ENCODE measurements at places on chromosomes 3 and 15.

DNA sequence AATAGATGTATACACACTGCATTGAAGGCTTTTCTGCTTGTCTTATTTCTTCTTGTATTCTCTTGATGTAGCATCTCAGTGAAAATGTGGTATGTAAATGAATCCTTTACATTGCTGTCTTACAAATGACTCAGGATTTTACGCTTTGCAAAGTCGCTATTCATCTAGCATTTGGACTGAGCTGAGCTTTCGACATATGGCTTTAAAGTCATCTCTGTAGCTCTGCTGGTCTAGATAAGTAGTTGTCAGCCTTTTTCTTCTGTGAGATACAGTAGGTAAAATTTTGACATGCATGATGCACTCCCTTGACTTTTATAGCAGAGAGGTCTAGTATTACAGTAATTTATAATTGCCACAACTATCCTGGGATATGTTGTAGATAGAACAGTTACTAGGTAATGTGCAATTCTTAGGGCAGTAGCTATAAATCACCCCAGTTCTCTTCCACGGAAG lies 16.8 kb downstream of the MEF2A start:
- DNase-seq = no peak

DNA sequence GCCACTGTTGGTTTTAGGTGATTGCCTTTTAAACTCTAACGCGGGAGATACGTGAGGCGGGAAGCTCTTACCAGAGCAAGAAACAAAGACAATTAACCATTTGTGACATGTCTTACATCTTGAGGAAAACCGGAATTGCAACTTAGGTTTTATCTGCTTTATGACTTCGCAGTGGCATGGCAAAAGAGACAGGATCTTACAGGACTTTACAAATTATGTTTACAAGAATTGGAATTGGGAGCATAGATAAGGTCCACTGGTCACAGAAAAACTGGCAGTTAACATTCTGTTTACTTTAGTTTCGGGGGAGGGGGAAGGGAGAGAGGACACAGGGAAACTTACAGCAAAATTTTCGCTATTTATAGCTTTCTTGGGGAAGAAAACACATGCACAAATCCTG lies 1119.6 kb downstream of the ZPLD1 start:
- no peak for DNase-seq

DNA sequence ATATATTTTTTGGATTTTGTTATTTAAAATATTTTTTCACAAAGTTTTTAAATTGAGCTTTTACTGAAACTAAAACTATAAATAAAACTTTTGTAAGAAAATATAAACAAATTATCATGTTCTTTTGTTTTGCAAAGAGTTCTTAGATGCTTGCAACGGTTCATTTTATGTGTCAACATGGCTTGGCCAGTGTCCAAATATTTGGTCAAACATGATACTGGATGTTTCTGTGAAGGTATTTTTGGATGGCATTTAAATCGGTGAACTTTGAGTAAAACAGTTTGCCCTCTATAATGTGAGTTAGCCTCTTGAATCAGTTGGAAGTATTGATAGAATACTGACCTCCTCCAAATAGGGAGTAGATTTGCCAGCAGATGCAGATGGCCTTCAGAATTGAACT lies 612.6 kb upstream of the NECTIN3 start:
- no peak for DNase-seq

DNA sequence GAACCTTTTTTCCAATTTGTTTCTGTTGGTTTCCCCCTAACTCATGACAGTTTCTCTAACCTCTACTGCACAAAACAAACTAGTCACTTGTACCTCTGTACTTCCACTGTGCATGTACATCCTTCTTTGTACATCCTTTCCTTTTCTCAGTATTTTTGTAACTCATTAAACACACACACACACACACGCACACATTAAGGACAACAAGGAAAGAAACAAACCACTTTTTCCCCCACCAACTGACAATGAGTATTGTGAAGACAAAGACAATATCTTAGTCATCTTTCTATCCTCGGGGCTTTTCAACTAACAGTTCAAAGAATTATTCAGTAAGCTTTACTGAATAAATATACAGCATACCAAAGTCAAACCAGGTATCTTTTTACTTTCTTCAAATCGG lies 170.5 kb downstream of the VPS13C start:
- no peak for DNase-seq

- no peak for DNase-seq
Measured at GRCh38 chr3:41190509-41191284, 8.6 kb upstream of the CTNNB1 start.

GRCh38 chr3:23889950-23890349 lies 26.8 kb downstream of the NKIRAS1 start:
- DNase-seq = no peak

- no peak for DNase-seq
Measured at GRCh38 chr15:49415638-49416037, 7.4 kb upstream of the FGF7 start.

DNA sequence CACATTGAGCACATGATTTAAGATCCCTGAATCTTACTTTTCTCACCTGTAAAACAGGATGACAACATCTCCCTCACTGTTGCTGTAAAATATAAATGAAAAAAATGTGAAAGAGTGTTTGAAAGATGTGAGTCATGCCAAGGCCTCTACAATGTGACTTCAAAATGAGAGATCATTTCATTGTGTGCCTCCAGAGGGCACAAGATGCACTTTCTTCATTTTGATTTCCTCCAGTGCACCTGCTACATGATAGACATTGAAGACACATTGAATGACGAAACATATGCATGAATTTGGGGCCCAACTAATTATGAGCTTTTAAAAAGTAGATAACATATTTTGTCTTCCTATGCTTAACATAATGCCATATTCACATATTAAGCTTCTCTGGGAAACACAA lies 170.3 kb downstream of the MOBP start:
- DNase-seq = no peak

DNA sequence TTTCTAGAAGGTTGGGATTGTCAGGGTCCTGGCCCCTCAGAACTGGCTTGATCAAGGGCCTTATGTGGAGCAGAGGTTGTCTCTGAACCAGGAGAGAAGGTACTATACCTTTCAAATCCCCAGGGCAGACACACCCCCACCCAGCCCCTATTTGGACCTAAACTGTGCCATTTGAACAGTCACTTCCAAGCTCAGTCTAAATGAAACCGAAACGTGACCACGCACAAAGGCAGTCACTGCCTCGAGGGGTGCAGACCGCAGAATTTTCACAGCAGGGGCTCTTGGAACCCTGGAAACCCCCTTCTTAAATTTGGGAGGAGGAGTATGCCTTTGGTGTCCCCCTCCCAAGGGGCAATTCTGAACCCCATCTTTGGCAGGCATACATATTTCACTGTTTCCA lies 53.7 kb downstream of the GRIP2 start:
- DNase-seq = no peak

DNA sequence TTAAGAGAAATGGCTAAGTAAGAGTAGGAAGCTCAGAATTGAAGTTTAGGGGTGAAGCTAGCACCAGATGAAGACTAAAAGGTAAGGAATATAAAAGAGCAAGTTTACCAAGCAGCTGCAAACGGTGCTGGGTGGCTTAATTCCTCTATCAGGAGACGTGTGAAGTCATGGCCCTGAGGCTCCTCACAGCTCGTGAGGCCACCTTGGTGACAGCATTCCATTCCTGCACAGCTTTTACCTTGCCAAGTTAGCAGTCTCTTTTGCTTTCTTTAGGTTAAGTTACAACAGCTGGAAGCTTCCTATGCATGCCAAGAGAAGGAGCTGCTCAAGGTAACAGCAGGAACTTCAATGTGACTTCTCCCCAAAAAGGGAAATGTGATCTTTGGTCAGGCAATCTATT lies 6.4 kb downstream of the TMCO5A start:
- DNase-seq = no peak

- DNase-seq = no peak
Measured at GRCh38 chr15:85986741-85987140, 92.9 kb upstream of the AGBL1 start.

DNA sequence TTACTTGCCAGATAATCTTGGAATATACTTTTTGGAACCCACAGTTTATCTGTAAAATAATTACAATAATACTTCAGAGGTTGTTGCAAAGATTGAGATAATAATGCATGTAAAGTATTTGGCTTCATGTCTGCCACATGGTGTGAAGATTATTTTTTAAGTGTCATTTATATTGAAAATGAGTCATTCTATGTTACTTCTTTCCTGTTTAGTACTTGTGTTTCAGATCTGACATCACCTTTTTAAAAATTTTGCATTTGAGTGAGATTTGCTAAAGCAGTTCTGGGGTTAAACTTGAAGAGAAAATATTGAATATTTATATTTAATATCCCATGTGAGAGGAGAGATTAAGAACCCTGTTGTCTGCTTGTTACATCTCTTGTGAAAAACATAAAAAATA lies 31.2 kb downstream of the IQGAP1 start:
- DNase-seq = no peak

- no peak for DNase-seq
Measured at GRCh38 chr15:82539691-82540054, 584 bp downstream of the RPS17 start.

DNA sequence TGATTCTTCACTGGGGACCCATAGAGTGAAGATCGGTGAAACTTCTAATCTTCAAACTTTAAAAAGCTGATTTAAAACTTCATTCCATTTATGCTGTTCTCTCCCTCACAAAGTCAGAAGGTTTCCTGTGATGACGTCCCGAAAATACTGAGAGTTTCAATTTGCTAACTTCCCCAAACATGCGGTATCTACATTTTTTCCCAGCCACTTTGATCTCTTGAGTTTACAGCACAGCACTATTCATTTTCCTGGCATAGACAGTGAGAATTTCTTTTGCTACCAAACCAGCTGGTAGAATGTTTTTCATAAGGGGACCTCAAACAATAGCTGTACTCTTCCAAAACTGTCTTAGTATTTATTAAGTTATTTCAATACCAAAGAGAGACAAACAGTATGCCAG lies 156.8 kb downstream of the LSAMP start:
- no peak for DNase-seq

GRCh38 chr3:4580346-4581123 lies 87.4 kb downstream of the ITPR1 start:
- DNase-seq = no peak

DNA sequence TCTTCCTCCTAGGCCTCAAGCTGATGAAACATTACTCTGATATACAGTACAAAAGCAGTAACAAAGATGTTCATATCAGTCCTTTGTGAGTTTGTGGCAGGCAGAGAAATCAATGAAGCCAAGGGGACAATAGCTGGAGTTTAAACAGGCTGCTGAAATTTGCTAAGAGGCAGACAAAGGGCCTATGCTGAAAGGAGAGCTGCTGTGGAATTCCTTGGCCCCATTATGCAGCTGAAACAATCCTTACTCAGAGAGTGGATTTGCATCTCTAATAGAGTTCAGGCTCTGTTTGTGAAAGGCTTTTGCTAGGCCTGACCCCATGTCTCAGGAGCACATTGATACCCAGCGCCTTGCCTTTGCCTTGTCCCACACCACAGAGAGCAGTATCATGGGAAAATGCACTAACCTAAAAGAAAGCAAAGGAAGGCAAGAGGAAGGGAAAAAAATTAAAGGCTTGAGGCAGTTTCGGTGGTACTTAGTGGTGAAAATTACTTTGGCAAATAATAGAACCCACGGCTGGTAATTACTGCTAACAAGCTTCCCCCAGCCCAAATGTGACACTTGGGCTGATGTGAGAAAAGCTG lies 195.0 kb upstream of the EPHA3 start:
- DNase-seq = no peak

DNA sequence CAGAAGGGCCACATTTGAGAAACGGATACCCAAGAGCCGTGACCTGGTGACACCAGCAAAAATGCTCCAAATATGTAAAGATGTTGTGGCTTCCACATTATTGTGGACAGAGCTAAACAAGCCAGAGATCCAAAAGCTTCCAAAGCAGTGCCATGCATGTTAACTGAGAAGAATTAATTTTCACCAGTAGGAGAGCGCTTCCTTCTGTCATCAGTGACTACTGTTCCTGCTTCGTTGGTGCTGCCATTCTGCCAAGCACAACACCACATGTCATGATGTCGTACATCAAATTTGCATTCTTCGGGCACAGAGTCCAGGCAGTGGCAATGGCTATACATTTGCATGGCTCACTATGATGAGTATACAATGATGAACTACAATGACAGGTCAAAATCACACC lies 19.1 kb upstream of the CHST2 start:
- no peak for DNase-seq

GRCh38 chr3:153032891-153033290 lies 129.1 kb upstream of the RAP2B start:
- no peak for DNase-seq

DNA sequence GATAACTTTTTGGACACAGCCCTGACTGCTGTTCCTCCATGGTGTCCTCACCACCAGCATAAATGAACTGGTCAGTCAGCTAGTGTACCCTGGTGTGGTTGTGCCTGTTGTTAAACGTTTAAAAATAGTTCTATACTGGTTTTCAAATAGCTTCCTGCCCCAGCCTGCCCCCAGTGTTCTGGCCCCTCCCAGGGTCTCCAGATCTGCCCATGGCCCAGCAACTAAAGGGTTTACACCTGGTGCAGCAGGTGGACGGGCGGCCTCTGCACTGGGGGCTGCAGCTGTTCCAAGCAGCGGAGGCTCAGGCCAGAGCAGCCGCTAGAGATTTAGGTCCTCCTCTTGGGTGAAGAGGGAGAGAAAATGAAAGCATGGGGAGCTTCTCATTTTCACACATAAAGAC lies 6.1 kb upstream of the NR2E3 start:
- no peak for DNase-seq

Measured in activated naive CD4-positive, alpha-beta T cell treated with anti-CD3 and anti-CD28 coated beads, Interleukin-2, amount 10 ng/mL, durations not matched to agents 7 days and 5 days (primary cell).